Spleen (tissue), 13 donors: ENCODE measurements at places on chromosomes 16 and 17.
A peak's percentile ranks its signal among the peaks of the same experiment; 100 is the strongest.

GRCh38 chr16:80680046-80680445, 124.4 kb downstream of the CDYL2 start:
- no peak for DNase-seq

DNA sequence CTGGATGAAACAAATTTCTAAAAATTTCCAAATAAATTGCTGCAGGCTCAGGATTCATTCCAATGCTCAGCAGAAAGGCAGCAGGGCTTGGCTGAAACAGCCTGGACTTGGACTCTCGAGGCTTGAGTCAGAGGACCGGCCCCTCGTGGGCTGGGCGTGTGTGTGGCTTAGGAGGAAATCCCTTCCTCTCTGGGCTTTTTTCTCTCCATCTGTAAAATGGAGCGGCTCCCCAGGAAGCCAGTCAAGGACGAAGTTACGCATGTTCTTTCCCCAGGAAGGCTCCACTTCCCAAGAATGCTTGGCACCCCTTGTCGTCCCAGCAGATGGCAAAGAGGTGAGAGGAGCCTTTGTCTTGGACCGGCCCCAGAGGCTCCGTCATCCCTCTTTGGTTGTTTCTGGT, 13.5 kb downstream of the SLC46A1 start:
- peak; percentile 61 for DNase-seq

DNA sequence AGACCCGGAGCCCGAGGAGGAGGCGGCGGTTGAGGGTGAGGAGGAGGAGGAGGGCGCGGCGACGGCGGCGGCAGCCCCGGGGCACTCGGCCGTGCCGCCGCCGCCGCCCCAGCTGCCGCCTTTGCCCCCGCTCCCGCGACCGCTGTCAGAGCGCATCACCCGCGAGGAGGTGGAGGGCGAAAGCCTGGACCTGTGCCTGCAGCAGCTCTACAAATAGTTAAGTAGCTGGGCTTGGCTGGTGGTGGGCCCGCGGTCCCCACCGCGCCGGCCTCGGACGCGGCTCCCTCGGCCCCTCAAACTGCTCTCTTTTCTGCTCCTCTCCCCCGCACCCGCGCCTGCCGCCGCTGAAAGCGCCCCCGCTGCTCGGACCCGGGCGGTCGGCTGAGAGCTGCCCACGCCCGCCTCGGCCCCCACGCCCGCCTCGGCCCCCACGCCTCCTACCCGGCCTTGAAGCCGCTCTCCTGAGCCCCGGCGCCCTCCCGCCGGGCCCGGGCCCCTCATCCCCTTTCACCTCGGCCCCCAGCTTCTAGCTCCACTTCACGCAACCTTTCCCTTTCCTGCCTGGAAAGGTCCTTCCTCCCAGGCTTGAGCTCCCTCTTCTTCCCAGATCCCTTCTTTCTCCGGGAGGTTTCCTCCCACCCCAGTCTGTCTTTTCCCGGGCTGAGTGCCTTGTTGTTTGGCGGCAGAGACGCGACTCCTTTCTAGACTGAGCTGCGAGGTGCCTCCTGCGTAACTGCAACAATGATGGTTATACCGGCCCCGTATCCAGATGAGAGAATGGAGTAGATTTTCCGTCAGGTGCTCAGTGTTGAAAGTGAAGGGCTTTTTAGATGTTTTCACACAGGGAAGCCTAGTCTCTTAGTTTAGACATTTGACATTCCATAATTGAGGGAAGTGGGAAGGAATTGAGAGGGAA, 850 bp downstream of the PPM1E start:
- no peak for DNase-seq

DNA sequence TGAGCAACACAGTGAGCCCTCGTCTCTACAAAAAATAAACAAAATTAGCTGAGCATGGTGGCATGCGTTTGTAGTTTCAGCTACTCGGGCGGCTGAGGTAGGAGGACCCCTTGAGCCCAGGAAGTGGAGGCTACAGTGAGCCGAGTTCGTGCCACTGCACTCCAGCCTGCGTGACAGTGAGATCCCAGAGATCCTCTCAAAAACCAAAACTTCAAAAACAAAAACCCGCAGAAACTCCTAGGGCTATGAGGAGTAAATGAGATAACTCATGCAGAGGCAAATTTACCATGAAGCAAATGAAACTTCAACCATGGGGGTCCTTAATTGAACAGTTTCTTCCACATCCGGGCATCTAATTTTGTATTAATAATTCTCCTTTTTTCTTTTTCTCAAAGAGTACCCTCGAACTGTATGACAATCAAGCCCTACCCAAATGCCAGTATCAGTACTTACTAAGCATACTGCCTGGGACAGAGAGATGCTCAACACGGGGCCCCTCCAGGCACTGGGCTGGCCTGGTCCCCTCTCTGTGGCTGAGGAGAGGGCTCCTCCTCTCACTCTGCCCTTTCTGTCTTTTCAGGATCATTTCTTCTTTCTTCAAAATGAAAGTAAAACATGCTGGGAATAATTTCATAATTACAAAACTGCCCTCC, 789 bp upstream of the PIPOX start:
- DNase-seq, result no peak

GRCh38 chr16:78177987-78178386, 78.5 kb downstream of the WWOX start:
- no peak for DNase-seq

GRCh38 chr17:11221196-11221595, 19.8 kb upstream of the SHISA6 start:
- peak; percentile 52 for DNase-seq

DNA sequence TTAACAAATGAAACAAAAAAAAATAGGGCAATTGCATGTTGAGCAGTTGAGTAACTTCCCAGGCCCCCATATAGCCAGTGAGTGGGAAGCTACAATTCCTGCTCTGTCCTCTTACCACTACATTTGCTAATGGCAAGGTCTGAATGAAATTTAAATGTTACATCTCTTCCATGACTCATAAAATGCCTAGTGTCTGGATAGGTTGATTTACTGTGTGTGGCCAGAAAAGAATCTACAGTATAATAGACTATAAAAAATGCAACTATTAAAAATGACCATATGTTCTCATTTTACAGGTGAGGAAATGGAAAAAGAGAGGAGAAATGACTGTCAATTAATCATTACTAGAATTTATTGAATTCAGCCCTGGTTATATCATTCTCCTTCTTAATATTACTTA, 1199.3 kb downstream of the CDH11 start:
- DNase-seq, result no peak

DNA sequence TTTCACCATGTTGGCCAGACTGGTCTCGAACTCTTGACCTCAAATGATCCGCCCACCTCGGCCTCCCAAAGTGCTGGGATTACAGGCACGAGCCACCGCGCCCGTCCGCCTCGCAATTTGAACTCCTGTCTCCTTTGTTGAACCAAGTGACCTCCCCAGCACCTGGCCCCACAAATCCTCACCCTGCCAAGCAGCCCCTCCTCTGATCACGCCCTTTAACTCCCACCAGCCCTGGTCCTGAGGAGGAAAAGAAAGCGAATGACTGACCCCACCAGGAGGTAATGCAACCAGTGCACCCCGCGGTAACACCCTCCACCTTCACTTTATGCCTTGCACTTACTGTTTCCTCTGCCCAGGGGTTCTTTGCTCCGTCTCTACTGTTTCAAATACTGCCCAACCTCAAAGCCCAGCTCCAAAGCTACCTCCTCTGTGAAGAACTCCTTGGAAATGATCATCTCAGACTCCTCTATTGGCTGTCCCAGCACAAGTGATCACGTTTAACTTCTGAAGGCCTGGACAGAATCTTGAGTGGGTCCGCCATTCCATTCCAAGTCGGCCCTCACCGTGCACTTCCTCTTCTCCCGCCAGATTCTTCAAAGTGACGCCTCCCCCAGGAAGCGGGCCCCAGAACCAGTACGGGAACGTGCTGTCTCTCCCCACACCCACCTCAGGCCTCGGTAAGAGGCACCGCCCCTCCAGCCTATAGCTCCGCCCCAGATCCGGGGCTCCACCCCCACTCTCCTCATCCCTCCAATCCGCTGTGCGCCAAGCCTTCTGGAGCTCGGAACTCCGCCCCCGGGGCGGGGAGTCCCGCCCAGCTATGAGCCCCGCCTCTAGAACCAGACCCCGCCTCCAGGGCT, 4.4 kb downstream of the CD19 start:
- peak; percentile 94 for DNase-seq

DNA sequence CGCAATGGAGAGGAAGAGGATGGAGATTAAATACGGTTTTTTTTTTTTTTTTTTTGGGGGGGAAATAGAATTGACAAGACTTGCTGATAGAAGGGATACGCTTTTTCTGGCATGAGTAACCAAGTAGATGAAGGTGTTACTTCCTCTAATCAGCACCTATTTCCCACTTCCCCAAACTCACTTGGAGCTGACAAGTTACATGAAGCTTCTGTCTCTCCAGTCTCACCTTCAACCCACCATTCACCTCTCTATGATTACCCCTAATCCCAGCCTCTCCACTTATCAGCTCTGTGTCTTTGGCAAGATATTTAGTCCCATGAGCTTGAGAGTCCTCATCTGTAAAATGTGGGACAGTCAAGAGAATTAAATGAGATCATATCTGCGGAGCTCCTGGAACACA, 185.9 kb upstream of the HS3ST3A1 start:
- DNase-seq, result no peak

DNA sequence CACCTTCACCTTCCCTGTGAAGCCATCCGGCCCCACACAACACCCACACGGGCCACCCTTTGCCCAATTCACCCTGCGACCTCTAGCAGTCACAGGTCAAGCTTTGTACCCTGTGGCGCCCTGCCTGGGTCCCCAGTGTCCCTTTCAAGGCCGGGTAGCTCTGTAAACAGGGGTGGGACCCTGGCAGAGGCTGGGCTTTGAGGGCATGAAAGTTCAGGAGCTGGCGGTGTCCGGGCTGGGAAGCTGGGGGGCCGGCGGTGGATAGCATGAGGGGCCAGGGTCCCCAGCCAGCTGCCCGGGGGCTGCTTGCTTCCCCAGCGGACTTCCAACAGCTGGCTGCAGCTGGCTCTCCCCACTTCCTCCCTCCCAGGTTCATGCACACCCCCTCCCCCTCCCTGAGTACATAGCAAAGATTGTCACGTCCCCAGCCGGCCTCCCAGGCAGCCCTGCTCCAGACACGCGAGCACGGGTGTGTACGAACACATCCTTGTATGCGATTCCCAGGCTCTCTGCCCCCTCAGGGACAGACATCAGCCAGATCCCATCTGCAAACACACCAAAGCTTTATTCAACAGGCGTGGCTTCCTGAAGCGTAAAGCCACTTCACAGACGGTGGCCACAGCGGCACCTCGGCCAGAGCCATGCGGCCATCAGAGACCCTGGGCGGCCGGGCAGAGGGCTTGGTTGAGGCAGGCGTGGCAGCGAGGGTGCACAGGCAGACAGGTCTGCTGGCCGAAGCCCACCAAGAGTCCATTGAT, 8.2 kb downstream of the NTHL1 start:
- no peak for DNase-seq

DNA sequence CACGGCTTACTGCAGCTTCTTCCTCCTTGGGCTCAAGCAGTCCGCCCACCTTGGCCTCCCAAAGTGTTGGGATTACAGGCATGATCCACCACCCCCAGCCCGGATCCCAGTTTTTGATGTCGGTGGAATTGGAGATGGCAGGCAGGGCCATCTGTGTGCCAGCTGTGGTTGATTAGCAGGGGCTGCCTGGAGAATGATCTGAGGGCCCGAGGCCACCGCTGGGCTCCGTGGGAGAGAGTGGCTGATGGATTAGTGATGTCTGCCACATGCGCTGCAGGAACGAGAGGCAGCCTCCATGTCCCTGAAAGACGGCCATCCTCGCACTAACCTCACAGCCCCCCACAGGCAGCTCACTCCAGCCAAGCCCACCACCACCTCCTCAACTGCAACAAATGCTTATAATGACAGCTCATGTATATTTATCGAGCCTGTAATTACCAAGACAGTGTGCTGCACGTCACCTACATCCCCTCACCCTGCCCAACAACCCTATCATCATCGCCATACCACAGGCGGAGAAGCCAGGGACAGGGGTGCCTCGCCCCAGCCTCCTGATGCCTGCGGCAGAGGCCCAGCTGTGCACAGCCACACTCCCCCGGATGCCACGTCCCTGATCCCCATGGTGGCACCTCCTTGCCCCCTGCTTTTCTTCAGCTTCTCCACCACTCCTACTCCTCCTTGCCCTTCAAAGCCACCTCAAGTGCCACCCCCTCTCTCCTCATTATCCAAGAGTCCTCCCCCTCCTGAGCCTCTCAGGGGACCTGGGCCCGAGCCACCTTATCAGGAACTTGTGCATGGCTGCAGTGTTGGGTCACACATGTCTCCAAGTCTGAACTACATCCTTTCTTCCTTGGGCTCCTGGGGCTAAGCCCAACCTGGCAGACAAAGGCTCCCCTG, 33.2 kb downstream of the ACTG1 start:
- DNase-seq, result no peak

DNA sequence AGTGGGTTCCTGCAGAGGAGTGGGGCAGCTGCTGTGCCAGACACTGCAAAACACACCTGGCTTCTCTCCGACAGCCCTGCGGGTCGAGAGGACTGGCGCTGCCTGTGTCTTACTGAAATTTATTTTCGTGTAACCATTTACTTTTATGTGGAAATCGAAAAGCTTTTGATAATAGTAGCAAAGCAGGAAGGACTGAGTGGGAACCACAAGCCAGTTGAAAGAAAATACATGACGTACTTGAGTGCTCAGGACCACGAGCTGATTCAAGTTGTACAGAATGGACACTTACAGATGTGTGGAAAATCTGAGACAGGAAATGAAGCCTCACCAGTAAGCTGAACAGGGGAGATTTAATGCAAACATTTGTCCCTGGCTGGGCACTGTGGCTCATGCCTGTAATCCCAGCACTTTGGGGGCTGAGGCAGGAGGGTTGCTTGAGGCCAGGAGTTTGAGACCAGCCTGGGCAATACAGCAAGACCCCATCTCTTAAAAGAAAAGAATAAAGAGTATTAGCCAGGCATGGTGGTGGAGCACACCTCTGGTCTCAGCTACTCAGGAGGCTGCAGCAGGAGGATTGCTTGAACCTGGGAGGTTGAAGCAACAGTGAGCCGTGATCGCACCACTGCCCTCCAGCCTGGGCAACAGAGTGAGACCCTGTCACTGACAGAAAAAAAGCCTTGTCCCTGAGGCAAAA, 11.3 kb upstream of the RPL13 start:
- no peak for DNase-seq

DNA sequence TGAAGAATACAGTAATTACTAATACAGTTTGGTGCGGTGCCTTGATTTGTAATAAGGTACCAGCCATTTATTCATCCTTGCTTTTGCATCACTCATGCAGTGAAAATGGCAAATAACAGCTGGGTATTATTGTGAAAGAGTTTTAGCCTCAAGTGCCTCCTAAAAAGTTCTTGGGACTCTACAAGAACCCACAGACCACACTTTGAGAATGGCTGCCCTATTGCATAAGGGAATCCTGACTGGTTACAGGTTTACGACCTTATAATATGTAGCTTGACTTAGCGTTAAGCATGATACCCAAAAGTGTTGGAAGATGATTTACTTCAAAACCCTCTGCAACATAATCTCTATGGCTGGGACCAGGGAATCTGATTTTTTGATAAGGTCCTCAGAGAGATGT, 4.2 kb downstream of the MYH13 start:
- no peak for DNase-seq

GRCh38 chr17:37060928-37061327, 112.2 kb downstream of the AATF start:
- no peak for DNase-seq

DNA sequence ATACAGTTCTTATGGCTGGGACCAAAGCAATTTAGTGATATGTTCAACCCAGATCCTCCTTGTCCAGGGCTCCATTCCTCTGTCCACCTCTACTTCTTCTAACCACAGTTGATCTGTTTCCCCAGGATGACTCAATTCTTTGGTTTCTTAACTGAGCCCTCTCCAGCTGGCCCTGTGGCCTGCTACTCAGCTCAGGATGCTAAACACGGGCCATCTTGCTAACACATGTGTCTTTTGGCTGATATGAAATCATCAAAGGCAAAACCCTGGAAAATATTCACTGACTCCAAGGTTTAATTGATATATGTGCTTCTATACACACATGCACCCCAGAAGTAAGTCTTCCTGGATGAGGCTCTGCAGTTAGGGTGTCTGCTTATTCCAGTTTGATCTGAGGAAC, 43.8 kb downstream of the SHISA6 start:
- no peak for DNase-seq
